Mesothelial cell of epicardium (in vitro differentiated cells): ENCODE measurements at places on chromosomes 13 and 19. TPM values are rescaled to one million over a fixed set of nuclear protein-coding genes. Genes with fewer than 3 reads are reported as not detected.

DNA sequence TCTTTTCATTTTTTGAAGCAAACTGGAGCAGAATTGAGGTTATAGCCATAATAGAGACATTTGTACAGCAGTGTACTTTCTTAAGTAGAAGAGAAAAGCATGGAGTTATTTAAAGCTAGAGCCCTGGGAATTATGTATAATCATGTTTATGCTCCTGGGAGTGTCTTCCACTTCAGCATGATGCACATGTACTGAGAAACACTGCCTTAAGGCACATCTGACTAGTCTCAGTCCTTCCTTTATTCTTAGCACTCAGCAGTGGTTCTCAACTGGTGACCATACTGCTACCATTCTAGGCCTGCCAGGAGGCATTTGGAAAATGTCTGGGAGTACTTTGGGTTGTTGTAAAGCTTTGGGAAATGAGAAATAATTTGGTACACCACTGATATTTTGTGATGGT is 45.8 kb downstream of the VWA8 start:
- H3K4me1 ChIP-seq: peaks cover 21% of the 10 kb centered on the region
- no peak overlapping the region for H3K4me3 ChIP-seq
- H3K27me3 ChIP-seq: no peaks in the 10 kb centered on the region
- DNase-seq: no peak
- H3K27ac ChIP-seq: no peak overlapping the region

DNA sequence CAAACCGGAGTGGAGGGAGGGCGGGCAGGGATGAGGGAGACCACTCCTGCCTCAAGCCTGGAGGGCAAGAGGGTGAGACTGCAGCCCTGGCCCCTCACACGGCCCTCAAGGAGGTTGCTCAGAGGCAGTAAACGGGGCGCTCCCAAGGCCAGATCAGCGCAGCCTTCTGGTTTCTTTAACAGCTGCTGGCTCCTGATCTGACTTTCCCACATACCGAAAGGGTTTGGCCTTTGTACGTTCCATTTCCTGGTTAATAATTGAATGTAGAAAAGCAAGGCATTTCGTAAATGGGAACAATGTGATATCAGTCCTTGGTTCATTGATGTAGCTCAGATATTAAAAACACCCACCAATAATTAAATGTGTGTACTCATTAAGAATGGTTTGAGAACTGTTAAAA is 71.5 kb downstream of the GGACT start:
- H3K4me1 ChIP-seq: no peaks in the 10 kb centered on the region
- H3K36me3 ChIP-seq: no peaks in the 10 kb centered on the region
- H3K27me3 ChIP-seq: no peaks in the 10 kb centered on the region
- no peak overlapping the region for H3K4me3 ChIP-seq

- DNase-seq: no peak
- H3K27ac ChIP-seq: no peak overlapping the region
- peaks cover 10% of the 10 kb centered on the region for H3K4me1 ChIP-seq
- H3K27me3 ChIP-seq: no peaks in the 10 kb centered on the region
- no peak overlapping the region for H3K4me3 ChIP-seq
Measured at GRCh38 chr13:22047082-22047784, 376.4 kb downstream of the FGF9 start.

ERCC1 gene
- 92.8 to 100 TPM (median 96.4 TPM) in 3 replicates for total RNA-seq

ZNF836 gene
- total RNA-seq: 17.4 to 21.2 TPM (median 19.1 TPM) in 3 replicates
